SHP77 (cell line): ENCODE measurements at places on chromosomes 16 and 17.
A peak's percentile ranks its signal among the peaks of the same experiment; 100 is the strongest.

DNA sequence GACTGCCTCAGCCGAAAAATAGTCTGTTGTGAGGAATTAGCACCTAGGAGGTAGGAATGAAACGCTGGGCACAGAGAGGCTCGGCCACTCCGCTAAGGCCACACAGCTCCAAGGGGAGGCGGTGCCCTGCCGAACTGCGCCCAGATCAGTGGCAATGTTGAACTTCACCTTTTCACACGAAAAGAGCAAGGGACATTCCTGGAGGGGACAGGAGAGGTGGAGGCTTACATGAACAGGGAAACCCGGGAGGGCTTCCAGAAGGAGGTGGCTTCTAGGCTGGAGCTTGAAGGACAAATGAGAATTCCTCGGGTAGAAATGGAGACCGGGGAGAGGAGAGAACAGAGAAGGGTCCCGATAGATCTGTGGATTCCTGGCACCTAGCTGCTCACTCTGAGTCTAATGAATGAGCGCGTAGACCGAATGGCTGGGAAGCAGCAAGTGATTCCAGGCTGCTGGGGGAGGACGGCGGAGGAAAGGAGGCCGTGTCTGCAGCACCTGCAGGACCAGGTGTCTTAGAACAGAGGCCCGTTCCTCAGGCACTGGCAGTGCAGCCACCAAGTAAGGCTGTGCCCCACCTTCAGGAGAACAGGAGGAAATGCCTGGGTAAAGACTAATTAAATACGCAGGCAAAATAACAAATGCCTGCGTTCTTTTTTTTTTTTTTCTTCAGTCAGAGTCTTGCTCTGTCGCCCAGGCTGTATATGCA lies 722 bp upstream of the SLC38A10 start:
- DNase-seq: peak; percentile 46

GRCh38 chr17:73962308-73962707 lies 241.2 kb upstream of the RPL38 start:
- no peak for DNase-seq

DNA sequence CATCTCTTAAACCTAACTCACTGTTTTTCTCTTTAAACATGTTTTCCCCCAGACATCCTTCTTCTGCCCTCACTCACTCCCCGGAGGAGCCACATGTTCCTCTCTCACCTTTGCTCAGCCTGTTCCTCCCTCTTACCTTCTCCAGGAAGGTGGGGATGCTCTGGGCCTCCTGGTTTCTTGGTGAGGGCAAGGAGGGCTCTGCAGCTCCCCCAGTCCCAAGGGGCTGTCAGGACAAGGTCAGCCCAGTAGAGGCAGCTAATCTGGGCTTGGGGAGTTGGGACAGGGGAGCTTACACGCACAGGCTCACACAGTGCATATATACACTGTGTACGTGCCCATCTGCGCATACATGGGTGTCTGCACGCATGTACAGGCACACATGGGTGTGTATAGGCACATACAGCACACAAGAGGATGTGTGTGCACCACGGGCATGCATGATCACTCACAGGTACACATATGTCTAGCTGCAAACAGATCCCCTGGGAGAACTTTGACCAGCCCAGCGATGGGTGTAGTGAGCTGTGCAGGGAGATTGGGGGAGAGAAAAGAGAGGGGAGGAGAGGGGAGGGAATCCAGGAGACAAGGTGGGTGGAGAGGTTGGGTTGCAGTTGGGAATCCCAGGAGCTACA lies 28.6 kb upstream of the SPNS3 start:
- no peak for DNase-seq

DNA sequence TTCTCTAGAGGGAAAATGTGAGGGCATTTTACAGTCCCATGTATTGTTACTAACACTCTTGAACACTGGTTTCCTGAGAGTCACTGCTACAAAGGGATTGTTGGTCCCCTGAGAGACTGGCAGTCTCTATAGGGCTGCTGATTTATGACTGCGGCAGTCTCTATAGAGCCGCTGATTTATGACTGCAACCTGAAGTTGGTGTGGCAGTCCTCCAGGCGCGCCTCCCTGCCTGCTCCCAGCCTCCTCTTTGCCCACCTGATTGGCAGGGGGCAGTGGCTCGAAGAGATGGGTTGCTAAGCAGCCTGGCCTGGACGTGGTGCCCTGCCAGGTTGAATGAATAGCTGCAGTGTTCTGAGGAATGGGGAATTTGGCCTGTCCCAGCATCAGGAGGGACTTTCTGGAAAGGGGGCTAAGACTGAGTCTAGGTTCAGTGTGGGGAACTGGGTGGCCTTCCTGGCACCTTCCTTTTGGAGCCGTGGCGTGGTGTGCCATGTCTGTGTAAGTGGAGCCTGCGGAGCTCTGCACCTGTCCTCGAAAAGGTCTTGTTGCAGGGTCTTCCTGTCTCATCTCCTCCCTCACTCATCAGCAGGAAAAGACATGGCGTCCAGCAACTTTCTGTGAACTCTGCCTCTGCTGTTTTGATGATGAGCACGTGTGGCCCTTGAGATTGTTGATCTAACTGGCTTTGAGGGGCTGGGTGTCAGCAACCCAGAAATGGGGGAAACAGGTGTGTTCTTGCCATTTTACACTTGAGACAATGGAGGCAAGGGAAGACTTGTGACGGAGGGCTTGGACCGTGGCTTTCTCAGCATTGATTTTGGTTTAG lies 24.9 kb downstream of the SAP30BP start:
- no peak for DNase-seq

GRCh38 chr17:33964344-33964979 lies 290.6 kb upstream of the CCL2 start:
- DNase-seq: no peak

DNA sequence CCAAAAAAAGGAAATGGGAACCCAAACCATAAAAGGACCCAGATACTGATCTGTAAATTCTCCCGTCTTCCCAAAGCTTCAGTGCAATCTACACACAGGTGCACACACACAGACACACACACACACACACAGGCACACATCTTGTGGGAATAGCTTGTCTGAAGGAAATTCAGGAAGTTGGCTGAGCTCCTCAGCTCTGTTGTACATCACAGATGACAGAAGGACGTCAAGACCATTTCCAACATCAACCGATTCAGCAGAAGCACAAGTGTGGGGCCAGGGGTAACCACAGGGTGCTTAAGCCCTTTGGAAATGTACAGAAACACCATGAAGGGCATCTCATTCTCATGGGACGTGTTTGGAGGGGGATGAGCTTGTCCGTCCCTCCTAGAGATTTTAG lies 498.1 kb upstream of the PSMD7 start:
- no peak for DNase-seq
